Mesangial cell (primary cell): ENCODE measurements at places on chromosomes 3 and 15. TPM values are rescaled to one million over a fixed set of nuclear protein-coding genes. Genes with fewer than 3 reads are reported as not detected.

The RETNLB gene
- total RNA-seq: not detected in 2 replicates

The ZNF620 gene
- 1.8 and 3.3 TPM in 2 replicates for total RNA-seq

The CAPN3 gene
- total RNA-seq: 0.65 and 1.9 TPM in 2 replicates

The MCCC1 gene
- total RNA-seq: 9.6 and 12.3 TPM in 2 replicates

The C15orf62 gene
- 0.16 and 0.63 TPM in 2 replicates for total RNA-seq

The ZPLD1 gene
- 0.25 and 1.1 TPM in 2 replicates for total RNA-seq

The AQP9 gene
- total RNA-seq: not detected in 2 replicates

The BFSP2 gene
- not detected in 2 replicates for total RNA-seq

The GOLGA8H gene
- 0.25 and 0.49 TPM in 2 replicates for total RNA-seq

The UBAP1L gene
- total RNA-seq: 0.33 and 0.89 TPM in 2 replicates

The LSAMP gene
- total RNA-seq: 9.8 and 20.9 TPM in 2 replicates

The TRIM71 gene
- 0.33 and 1.0 TPM in 2 replicates for total RNA-seq

The PLIN1 gene
- 0.13 TPM in 1 of 2 replicates, not detected in the other for total RNA-seq

The SLC22A14 gene
- total RNA-seq: 0.16 and 0.25 TPM in 2 replicates

The TMEM158 gene
- 5.2 and 20.9 TPM in 2 replicates for total RNA-seq

The SOX2 gene
- not detected in 2 replicates for total RNA-seq

The ISLR2 gene
- under 0.01 and 1.5 TPM in 2 replicates for total RNA-seq

The CPA3 gene
- not detected in 2 replicates for total RNA-seq

The SCAANT1 gene
- not detected in 2 replicates for total RNA-seq

The MGLL gene
- total RNA-seq: 46.1 and 102 TPM in 2 replicates

The GOLGA8G gene
- total RNA-seq: not detected in 2 replicates

The NLGN1 gene
- total RNA-seq: 0.81 and 3.5 TPM in 2 replicates

The SAMMSON gene
- total RNA-seq: not detected in 2 replicates

The A4GNT gene
- total RNA-seq: not detected in 2 replicates

The CP gene
- total RNA-seq: not detected in 2 replicates

The PTH1R gene
- 0.33 and 16.1 TPM in 2 replicates for total RNA-seq

The ZNF385D gene
- under 0.01 and 1.1 TPM in 2 replicates for total RNA-seq

The ZNF501 gene
- 2.4 and 2.9 TPM in 2 replicates for total RNA-seq

The FAM43A gene
- 4.9 and 7.2 TPM in 2 replicates for total RNA-seq

The P2RY14 gene
- not detected in 2 replicates for total RNA-seq

The SKIC8 gene
- total RNA-seq: 47.7 and 54.1 TPM in 2 replicates

The DAZL gene
- not detected in 2 replicates for total RNA-seq

The RAP2B gene
- total RNA-seq: 12.4 and 17.5 TPM in 2 replicates

The CPLX3 gene
- not detected in 2 replicates for total RNA-seq

The MEIS2 gene
- total RNA-seq: 47.4 and 58.3 TPM in 2 replicates

The MINAR1 gene
- total RNA-seq: 0.49 and 0.63 TPM in 2 replicates

The FRG2C gene
- not detected in 2 replicates for total RNA-seq

The TIMMDC1 gene
- 52.1 and 74.0 TPM in 2 replicates for total RNA-seq

The YEATS2 gene
- 21.3 and 25.7 TPM in 2 replicates for total RNA-seq

The CADM2 gene
- not detected in 2 replicates for total RNA-seq

The TMEM44 gene
- 13.5 and 29.3 TPM in 2 replicates for total RNA-seq

The CFAP92 gene
- total RNA-seq: not detected in 2 replicates

The TERC gene
- total RNA-seq: 67.2 and 103 TPM in 2 replicates

The DPPA2 gene
- not detected in 2 replicates for total RNA-seq

The SPINK8 gene
- not detected in 2 replicates for total RNA-seq

The CCR9 gene
- total RNA-seq: under 0.01 TPM in 1 of 2 replicates, not detected in the other

The SNTN gene
- not detected in 2 replicates for total RNA-seq

The DUOXA2 gene
- not detected in 2 replicates for total RNA-seq

The HESX1 gene
- 1.0 and 2.6 TPM in 2 replicates for total RNA-seq

The LRRIQ4 gene
- total RNA-seq: not detected in 2 replicates

The CLEC3B gene
- 0.38 TPM in 1 of 2 replicates, not detected in the other for total RNA-seq

The CCR3 gene
- not detected in 2 replicates for total RNA-seq

The ANKUB1 gene
- not detected in 2 replicates for total RNA-seq

The CHRFAM7A gene
- 0.16 and 3.0 TPM in 2 replicates for total RNA-seq

The AMIGO3 gene
- 0.16 and 1.4 TPM in 2 replicates for total RNA-seq
